ENCODE measurements at places on chromosomes 11 and 22. TPM values are rescaled to one million over a fixed set of nuclear protein-coding genes. Genes with fewer than 3 reads are reported as not detected.

DNA sequence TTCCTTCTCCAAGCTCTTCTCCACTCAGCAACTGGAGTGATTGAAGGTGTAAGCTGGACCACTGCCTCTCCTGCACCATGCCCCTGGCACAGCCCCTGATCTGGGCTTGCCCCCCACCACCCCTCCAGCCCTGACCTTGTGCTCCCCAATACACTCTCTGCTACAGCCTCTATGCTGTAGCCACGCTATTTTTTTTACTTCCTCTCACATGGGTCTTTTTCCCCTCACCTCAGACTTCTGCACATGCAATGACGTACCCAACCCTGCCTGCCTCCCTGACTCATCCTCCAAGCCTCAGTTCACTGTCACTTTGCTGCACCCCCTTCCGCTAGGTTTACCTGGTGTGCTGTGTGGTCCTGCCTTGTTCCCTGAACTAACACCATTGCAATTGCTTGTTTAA, 9.0 kb downstream of the CSNK2A3 start:
- DNase-seq, result no peak

SELENOO gene
- 28.8 TPM for total RNA-seq

MMP12 gene
- not detected for total RNA-seq

DNA sequence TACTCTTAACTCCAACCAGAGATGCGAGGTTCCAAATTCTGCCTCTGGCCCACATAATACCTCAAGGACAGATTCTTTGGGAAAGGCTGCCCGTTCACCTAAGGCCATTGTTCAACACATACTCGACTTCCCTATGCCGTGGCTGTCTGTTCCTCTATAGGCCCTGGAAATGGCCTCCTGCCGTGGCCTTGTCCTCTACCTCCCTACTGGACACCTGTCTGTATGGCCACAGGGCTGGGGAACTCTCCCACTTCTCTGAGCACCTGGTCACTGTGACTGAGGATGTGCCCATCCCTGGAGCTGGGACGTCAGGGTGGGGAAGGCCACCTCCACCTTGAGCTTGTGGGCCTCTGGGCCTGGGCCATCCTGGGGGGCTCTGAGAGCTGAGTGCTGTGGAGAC, 340.5 kb upstream of the B3GAT1 start:
- no peak for DNase-seq

- DNase-seq, result no peak
These were observed 15.8 kb downstream of the MYEOV start for GRCh38 chr11:69309631-69310280.

DNA sequence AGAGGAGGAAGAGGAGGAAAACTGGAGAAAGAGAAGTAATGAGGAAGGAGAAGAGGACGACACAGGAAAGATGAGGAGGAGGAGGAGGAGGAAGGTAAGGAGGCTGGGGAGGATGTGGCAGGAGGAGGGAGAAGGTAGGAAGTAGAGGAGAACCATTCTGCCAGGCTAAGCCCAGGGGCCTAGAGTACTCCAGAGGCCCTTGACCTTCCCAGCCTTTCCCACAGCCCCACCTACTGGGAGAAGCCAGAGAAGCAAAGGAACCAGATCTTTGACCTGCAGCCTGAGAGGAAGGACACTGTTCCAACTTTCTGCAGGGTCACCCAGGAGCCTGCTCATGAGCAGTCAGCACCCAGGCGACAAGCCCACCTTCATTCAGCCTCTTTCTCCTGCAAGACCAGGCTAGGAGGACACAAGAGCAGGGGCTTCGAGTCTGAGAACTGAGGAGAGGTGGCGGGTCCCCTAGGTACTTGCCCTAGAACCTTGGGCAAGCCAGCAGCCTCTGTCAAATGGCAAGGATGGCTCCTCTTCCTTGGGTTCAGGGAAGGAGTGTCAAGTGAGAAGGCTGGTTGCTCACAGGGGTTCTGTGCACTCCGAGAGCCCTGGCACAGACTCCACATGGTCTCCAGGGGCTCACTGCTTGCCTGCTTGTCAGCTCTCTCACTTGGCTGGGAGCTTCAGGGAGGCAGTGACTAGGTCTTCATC, 27.9 kb upstream of the OAF start:
- DNase-seq, result no peak

GRCh38 chr11:10325277-10326011, 20.6 kb downstream of the ADM start:
- peak; percentile 71 for DNase-seq

All from pulmonary artery endothelial cell (primary cell).